ENCODE measurements at places on chromosomes 11 and 22.

DNA sequence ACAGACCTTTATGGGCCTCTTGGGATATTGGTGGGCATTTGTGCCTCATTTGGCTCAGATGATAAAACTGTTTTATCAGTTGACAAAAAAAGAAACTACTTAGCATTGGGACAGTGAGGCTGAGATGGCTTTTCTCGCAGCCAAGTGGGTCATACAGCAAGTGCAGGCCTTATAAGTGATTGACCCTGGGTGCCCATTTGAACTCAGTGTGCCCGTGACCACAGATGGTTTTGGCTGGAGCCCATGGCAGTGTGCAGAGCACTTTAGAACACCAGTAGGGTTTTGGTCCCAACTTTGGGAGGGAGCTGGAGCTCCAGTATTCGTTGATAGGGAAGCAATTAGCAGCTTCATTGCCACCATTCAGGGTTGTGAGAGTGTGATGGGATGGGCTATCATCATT, 404.5 kb upstream of the LARGE1 start:
- DNase-seq: no peak

DNA sequence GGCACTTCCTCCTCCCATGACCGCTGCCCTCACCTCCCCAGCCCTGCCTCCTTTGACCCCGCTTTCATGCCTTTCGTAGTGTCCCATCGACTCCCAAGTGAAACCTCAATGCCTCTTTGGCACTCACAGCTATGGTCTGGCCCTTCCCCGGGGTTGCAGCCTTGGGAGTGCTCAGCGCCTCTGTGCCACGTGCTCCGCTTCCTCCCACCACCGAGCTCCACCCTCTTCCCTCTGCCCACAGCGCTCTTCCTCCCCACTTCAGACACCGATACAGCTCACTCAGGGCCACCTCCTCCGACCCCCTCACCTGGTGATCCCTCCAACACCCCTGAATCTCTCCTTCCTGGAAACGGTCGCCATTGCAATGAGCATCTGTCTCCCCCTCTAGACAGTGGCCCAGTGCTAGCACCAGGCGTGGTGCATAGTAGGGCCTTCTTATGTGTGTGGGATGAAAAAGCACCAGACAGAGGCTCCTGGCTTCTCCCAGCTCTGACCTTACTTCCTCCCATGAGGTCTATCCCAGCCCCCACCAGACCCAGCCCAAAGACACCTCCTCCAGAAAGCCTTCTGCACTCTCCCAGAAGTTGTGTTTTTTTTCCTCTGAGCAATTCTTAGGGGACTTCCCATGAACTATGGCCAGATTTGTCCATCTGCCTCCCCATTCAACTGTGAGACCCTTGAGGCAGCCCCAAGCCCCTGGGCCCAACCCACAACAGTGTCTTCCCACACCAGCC, 16.4 kb upstream of the SCGB1A1 start:
- no peak for DNase-seq

- no peak for DNase-seq
These were observed 68.1 kb downstream of the LIF start for GRCh38 chr22:30178181-30179126.

DNA sequence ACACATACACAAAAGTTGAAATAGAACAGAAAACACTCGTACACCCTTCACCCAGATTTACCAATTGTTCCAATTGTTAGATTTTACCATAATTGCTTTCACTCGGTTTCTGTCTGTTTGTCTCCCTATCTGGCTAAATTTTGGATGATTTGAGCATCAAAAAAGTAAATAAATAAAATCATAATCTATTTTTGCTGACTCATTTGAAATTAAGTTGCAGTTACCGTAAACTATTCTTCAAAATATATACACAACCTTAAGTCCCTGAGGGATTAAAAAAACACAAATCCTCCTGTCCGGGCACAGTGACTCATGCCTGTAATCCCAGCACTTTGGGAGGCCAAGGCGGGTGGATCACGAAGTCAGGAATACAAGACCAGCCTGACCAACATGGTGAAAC, 81.3 kb upstream of the SYT9 start:
- no peak for DNase-seq

- DNase-seq: no peak
These were observed 300.9 kb upstream of the DDI1 start for GRCh38 chr11:103735497-103736032.

- DNase-seq: no peak
These were observed 635 bp downstream of the C11orf21 start for GRCh38 chr11:2300936-2301630.

DNA sequence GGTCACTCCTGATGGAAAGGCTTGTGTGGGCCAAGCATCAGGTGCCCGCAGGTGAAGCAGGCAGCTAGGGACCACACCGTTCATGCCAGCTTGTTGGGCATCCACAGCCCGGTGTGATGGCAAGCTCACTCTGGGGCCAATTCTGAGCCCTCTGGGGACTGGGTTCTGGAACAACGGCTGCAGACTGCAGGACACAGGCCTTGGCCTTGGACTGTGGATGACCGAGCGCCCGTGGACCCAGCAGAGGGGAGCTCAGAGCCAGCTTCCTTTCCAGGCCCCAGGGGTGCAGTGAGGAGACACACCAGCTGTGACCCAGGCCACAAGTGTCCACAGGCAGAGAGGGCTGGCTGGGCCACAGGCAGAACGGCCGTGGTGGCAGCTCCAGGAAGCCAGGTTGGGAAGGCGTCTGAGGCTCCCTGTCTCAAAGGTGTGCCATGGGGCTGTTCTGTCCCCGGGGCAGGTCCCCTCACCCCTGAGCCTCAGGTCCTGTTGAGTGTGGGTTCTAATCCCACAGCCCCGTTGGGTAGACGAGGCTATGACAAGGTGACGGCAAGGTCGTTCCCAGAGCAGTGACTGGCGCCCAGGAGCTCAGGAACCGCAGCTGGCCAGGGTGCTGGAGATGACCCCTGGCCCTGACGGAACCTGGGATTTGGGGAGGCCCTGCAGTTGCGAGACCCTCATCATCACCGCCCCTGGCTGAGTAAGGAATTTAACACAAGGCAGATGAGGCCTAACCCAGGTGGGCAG, 1079.4 kb downstream of the BRD1 start:
- no peak for DNase-seq

GRCh38 chr11:126284829-126285228, 1.9 kb downstream of the TIRAP start:
- peak; percentile 77 for DNase-seq

DNA sequence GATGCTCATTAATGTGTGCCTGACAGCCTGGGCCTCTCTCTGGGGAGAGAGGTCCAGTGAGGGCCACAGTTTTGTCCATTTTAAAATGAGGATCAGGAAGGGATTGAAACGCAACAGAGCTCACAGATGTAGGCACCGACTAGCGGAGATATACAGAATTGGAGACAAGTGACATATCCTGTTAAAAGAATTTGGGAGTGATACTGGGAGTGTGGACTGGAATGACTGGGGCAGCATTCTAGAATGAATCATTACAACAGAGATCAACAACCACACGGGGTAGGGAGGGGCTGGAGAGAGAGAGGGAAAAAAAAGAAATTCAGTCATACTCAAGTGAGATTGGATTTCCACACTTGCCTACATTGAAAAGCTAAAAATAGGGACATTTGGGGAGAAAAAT, 2.5 kb upstream of the NCAM1 start:
- no peak for DNase-seq

DNA sequence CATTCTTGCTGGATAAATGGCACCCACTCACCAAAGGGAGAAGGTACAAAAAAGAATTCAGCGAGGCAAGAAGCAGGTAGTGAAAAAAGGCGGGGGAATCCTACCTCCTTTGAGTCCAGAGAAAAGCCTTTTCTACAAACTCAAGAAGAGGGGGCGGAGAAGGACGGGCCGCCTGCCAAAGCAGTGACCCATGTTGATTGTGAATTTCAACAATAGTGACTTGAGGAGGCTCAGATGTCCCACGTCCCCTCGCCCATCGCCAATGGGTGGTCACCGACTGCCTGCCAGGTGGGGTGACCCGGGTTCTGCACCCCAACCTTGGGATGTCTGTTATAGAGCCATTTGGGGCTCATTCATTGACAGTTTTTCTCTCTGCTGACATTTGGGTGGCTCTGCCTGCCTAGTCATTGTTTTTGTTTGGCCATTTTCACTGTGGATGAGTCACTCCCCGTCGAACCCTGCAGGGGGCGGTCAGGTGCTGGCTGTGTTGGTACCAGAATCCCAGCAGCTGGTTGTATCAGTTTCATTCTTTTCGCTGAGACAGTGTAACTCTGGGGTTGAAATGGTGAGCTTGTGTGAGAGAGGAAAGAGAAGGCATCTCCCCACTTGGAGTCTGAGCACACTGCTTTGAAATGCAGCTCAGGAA, 163.4 kb upstream of the NCAM1 start:
- DNase-seq: no peak

DNA sequence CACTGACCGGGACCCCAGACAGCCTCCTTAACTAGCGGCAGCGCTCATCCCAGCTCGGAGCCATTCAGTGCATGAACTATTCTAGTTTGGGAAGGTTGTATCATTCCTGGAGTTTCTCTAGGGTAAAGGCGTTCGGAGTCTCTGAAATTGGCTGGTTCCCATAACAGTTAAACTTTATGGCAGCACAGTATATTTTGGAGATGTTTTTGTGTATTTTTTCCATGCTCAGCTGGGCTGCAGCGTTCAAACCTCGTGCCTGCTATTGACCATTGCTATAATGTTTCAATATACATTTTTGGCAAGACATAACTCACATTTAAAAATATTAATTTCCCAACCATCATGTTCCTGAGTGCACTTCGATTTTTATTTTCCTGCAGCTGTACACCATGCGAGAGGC, 169.7 kb downstream of the ST3GAL4 start:
- no peak for DNase-seq

- no peak for DNase-seq
These were observed 217.7 kb upstream of the CTSC start for GRCh38 chr11:88555018-88555828.

DNA sequence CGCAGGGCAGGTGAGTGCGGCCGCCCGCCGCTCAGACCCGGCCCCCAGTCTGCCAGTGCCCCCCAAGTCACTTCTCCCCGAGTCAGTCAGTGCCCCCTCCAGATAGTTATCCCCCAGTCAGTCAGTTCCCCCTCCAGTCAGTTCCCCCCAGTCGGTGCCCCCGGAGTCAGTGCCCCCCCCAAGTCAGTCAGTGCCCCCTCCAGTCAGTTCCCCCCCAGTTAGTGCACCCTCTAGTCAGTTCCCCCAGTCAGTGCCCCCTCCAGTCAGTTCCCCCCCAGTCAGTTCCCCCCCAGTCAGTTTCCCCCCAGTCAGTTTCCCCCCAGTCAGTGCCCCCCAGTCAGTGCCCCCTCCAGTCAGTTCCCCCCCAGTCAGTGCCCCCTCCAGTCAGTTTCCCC, 411 bp downstream of the PPP6R2 start:
- DNase-seq: no peak

DNA sequence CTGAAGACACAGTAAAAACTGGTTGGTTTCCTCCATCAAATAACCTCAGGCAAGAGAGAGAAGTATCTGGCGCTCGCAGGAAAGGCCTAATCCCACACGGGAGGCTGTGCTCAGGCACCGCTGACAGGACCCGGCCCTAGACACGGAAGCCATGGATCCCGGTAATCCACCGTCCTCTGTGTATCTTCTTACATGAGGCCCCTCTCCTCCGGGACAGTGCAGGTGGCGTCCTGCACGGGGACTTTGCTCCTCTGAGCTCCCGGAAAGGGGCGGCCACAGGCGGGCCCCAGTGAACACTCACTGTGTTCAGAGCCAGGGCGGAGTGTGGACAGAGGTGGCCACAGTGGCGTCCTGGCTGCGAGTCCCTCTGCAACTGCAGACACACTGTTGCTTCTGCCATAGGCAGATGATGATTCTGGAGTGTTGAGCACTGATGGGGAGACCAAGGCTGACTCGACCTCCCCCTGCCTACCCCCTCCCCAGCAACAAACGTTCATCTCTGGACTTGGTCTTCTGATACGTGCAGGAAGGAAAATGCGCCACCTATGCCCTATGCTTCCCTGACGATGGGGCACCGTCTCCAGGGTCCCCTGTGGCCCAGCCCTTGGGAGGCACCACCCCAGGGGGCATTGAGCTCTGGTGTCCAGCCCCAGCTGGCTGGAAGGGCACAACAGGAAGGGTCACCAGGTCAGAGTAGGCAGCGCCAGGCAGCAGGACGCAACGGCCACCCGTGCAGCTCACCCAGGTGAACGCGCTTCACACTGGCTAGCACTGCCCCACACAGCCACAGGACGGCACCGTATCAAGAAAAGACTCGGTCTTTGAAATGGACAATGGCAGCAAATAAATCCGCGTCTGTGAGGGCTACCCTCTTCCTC, 95.7 kb downstream of the TRMU start:
- no peak for DNase-seq

DNA sequence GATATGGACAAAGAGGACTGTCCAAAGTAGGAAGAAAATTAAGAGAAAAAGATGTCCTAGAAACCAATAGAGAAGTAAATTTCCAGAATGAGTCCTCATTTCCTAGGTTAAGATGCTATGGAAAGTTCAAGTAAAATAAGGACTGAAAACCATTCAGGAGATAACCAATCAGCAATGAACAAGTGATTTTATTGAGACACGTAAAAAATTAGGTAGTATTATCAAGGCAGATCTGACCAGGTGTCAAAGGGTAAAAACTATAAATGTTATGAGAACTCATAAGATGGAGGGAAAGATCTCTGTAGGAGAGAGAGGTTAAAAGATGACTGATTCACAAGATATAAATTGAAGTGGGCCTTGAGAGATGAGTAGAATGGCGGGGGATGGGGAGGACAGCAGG, 50.2 kb downstream of the SPATA19 start:
- DNase-seq: no peak

- no peak for DNase-seq
These were observed 92.3 kb upstream of the ANO1 start for GRCh38 chr11:69985641-69986439.

DNA sequence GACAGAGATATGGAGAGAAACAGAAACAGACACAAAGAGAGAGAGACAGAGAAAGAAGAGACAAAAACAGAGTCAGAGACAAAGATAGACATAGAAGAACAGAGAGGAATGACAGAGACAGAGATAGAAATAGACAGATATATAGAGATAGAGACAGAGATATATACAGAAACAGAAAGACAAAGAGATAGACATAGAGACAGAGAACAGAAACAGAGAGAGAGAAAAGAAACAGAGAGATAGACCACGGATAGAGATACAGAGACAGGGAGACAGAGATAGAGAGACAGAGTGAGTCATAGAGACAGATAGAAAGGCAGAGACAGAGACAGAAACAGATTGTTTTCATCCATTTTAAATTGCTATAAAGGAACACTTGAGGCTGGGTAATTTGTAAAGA, 12.3 kb upstream of the MPEG1 start:
- no peak for DNase-seq

GRCh38 chr22:37063431-37064420, 12.2 kb downstream of the KCTD17 start:
- DNase-seq: peak; percentile 61

- DNase-seq: no peak
These were observed 704 bp upstream of the CFL1 start for GRCh38 chr11:65858681-65859087.

DNA sequence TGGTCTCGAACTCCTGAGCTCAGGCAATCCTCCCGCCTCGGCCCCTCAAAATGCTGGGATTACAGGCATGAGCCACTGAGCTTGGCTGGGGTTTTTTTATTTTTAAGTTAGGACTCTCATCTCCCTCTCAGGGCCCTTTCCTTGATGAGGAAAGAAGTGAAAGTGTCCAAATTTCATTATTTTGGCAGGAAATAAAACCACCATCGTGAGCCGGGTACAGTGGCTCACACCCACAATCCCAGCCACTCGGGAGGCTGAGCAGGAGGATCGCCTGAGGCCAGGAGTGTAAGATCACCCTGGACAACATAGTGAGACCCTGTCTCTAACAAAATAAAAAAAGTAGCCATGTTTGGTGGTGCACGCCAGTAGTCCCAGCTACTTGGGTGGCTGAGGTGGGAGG, 99.4 kb downstream of the FBXO7 start:
- no peak for DNase-seq
